ENCODE measurements at places on chromosomes 12 and 14. TPM values are rescaled to one million over a fixed set of nuclear protein-coding genes. Genes with fewer than 3 reads are reported as not detected.

TAS2R42 gene
- total RNA-seq: not detected

FSCB gene
- not detected for total RNA-seq

DNA sequence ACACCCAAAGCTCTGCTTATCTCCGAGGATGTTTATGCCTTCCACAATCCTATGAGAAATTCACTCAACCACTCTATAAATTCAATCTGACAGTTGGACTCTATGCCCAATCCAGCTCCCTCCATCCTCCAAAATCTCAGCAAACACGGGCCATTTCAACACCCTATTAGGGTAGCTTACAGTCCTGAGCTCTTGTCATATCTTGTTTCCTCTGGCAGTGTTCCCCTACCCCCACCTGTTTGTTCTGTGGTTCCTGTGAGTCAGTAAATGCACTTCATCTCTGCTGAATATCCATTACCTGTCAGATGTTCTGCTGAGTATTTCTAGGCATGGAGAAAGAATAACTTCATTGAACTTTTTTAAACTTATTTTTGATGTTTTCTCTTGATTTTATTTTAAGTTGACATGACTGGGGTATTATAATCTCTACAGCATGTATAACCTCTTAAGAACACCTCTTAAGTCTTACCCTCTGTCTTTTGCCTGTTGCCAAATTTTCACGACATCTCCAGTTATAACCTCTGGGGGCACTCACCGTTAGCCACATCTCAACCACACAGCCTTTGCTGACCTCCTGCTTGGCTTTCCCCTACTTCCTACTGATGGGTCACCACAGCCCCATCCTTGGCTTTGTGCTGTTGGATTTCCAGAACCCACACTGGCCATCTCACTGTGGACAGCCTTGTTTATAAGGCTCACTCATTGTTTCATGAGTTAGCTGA lies 317.0 kb upstream of the TMPO start:
- no peak for DNase-seq
- H3K27me3 ChIP-seq: no peaks in the 10 kb centered on the region
- H3K4me3 ChIP-seq: no peak overlapping the region
- no peaks in the 10 kb centered on the region for H3K4me1 ChIP-seq
- no peak overlapping the region for H3K27ac ChIP-seq

DNA sequence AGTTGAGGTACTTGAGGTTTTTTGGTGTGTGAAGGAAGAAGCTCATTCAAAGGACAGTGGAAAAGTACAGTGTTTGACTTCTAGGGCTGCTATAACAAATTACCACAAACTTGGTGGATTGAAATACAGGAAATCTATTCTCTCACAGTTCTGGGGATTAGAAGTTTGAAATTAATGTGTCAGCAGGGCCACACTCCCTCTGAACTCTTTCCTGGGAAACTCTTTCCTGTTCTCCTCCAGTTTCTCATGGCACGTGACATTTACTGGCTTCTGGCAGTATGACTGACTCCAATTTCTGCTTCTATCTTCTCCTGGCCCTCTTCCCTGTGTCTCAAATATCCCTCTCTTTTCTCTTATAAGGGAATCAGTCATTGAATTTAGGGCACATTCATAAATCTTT lies 160.2 kb downstream of the CCDC91 start:
- peaks cover 13% of the 10 kb centered on the region for H3K36me3 ChIP-seq
- peaks cover 2% of the 10 kb centered on the region for H3K4me1 ChIP-seq
- no peak for DNase-seq
- H3K27me3 ChIP-seq: no peaks in the 10 kb centered on the region
- no peak overlapping the region for H3K4me3 ChIP-seq
- H3K27ac ChIP-seq: no peak overlapping the region

TULP3 gene
- 49.4 TPM for total RNA-seq

LIN52 gene
- 7.3 TPM for total RNA-seq

ASPG gene
- total RNA-seq: 1.2 TPM

All from endothelial cell (in vitro differentiated cells).